ENCODE measurements at places on chromosomes 2 and 18.

DNA sequence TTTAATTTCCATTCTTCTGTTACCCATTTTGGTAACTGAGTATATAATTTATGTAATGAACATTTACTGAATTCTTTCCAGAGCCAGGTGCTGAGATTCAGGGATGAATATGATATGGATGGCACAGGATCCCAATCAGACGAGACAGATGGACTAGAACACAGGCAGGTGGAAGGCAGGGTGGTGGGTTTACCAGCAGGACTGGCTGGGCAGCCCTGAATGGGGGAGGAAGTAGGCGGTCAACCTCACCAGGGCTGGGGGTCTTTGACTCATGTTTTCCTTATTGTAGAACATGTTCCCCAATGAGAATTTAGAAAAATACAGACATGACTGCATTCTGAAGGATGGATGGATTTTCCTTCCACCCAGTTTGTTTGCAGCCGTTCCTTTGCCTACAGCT is 80.3 kb downstream of the CIB4 start:
- no peak for DNase-seq

- DNase-seq = no peak
These were observed 5.3 kb upstream of the RAB12 start for GRCh38 chr18:8603663-8604520.

GRCh38 chr2:11872247-11872947 is 126.0 kb downstream of the LPIN1 start:
- no peak for DNase-seq

DNA sequence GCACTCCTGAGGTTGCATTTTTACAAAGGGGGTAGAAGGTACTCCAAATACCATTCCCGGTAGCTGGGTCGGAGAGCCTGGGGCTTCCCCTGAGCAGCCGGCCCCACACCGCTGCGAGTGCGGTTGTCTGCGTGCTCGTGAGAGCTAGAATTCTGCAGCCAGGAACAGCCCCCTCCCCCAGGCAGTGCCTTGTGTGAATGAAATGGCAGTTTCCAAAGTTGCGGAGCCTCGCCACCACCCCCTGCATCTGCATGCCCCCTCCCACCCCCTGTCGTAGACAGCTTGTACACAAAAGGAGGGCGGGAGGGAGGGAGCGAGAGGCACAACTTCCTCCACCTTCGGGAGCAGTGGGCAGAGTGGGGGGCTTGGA is 1.1 kb downstream of the MYCN start:
- DNase-seq = no peak

GRCh38 chr2:246489-247144 is 17.2 kb downstream of the SH3YL1 start:
- no peak for DNase-seq

- DNase-seq = no peak
These were observed 346.9 kb downstream of the IRS1 start for GRCh38 chr2:226452768-226453167.
